Effector memory CD4-positive, alpha-beta T cell (primary cell): ENCODE measurements at places on chromosomes 7 and 10.

DNA sequence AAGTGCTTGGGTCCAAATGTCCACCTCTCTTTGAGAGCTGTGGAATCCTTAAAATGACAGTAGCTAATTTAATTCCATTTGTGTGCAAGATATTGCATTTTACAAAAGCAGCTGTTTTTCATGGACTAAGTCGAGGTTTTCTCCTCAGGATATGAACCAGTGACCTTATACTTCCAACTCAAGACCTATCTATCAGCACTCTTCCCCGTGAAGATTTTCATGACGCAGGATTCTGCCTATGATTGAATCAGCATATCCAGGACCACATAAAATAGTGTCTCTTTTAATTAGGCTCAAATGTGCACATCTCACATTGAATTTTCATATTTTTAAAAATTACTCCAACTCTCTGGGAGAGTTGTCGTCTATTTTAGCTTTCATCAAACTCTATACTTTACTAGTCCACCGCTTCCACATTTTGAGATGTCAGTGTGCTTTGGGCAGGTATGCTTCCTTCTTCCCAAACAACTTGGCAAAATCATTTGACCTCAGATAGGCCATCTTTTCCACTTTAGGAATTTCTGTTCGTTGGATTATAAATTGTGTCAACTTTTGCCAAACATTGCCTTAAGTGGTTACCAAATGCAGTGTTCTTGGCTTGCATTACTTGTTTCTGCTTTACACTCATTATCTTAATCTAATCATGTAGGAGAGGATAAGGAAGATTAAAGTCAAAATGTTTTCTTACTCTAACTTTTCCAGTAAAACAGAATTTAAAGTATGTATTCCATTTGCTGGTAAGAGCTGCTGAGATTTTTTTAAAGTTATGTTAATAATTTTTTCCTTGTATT, 39.4 kb downstream of the SEMA3A start:
- DNase-seq = no peak

GRCh38 chr7:24830440-24831050, 73.3 kb upstream of the GSDME start:
- no peak for DNase-seq

DNA sequence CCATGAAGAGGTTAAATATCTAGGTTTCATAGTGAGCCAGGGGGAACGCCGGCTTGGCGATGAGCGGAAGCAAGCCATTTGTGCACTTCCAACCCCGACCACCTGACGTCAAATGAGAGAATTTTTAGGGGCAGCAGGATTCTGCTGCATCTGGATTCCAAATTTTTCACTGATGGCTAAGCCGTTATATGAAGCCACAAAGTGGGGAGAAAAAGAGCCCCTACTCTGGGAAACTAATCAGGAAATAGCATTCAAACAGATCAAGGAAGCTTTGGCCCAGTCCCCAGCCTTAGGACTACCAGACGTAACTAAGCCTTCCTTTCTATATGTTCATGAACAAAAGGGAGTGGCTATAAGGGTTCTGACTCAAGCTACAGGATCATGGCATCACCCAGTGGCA, 12.9 kb upstream of the ADCK2 start:
- no peak for DNase-seq

- DNase-seq = no peak
These were observed 99.4 kb downstream of the RNF216 start for GRCh38 chr7:5681979-5682546.

DNA sequence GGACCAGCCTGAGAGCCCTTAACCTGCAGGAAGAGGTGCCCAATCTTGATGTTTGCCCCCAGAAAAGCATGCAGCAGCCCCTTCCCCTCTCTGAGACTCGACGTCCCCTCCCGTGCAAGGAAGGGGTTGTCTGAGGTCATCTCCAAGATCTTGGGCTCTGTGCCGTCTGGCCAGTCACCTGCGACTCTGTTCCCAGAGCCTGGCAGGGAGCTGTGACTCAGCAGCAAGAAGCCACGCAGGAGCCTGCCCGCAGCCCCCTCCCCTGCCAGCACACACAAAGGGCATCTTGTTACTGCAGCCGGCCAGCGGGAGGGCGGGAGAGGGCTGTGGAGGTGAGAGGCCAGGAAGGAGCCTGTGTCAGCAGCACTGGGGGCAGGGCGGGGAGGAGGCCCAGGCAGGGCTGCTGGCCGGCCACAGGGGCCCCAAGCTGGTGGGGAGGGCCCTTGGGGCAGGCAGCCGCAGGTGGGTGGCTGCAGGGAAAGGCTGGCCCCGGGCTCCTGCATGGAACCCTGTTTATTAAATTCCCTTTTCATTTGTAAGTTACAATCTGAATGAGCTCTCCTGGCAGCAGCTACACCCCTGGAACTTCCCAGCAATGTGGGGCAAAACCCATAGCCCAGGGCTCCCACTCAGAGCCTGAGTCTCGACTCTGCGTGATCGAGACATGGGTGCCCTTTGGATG, 103.7 kb upstream of the ZMIZ1 start:
- no peak for DNase-seq

GRCh38 chr7:19117091-19117869, at the start of gene TWIST1:
Gene TWIST1 (minus strand): TSS chr7:19117636. CDS start chr7:19117321, 315 bp downstream.
- no peak for DNase-seq
